NCI-H1694 (cell line): ENCODE measurements at places on chromosomes 4 and X.

DNA sequence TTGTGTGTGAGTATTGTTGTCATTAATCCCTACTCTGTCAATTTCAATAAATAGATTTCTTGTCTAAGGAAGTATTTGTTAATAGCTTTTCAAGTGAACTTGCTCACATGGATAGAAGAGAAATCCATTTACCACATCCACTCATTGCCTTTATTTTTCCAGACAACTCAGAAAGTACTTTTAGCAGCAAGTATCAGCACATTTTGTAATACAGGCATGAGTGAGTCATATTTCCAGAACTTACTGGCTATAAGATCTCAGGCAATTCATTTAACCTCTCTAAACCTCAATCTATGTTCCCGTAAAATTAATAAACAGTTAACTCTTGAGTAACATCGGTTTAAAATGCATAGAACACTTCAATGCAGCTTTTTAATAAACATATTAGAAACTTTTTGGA, 317.9 kb upstream of the PCDH7 start:
- DNase-seq: no peak

DNA sequence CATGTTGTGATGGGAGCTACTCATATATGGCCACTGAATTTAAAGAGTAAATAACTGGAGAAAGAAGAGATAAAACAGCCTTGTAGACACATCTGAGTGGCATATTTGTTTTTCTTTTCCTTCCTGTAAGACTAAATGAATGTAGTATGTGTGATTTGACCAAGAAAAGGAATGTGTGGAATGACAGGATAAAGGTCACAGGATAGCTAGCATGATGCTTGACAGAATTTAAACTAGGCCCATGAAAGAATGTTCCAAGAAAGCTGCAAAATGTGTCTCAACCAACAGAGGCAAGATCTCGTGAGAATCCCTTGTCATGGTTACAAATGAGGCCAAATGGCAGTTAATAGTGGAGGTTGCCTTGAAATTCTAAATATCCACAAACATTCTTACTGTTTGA, 137.0 kb downstream of the KCNIP4 start:
- DNase-seq: no peak

DNA sequence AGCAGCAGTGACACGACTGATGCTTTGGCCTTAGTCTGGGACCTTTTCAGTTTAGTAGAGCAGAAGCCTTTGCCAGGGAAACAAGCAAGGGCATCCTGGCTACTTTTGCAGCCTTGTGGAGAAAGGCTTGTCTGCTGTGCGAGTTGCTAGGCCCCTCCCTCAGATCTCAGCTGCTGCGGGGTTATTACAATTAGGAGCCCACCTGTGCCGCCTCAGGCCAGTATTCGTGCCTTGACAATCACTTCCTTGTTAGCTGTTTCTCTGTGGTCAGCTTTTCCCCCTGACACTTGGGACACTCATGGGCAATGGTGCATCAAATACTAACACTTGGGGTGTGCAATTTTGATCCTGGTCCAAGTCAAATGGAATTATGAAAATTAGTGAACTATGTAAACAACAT, 67.9 kb downstream of the SH2D1A start:
- DNase-seq: no peak

DNA sequence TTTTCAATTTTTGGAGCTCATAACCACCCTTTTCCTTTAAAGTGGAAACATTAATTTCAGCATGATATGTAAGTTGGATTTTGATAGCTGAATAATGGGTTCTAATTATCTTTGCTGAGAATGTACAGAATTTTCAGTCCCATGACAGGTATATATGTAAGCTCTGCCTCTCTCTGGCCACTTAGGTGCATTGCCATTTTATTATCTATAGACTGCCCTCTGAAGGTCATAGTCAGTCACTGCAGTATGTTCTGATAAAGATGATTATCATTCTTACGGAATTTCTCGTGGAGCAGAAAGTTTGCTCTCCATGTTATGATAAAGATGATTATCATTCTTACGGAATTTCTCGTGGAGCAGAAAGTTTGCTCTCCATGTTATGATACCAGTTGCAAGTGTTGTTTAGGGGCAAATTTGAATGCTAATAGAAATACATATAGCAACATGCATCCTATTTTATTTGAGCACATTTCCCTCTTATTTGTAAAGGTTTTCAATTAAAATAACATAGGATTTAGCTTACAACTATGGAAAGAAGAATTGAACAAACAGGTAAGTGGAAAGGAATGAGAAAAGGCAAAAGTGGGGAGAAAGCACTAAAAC, 10.4 kb downstream of the AFP start:
- peak; percentile 53 for DNase-seq

- no peak for DNase-seq
Measured at GRCh38 chrX:130109429-130110378, 593 bp downstream of the ELF4 start.

DNA sequence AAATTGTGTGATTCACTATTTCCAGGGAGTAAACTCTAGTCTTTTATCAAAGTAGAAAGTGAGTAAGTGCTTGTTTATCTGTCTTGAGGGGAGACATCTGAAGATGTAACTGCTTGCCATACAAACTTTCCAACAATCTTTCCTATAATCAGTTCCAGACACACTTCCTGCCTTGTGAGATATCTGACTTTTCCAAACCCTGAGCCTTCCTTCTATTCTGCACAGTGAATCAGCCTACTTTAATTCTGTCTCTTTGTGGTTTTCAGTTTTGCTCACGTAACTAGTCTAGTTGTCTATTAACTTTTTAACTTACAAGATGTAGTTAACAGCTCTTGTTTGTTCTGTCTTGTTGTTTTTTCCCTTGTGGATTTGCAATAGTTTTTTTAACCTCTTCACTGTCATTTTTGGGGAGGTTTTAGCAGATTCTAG, 947.8 kb downstream of the C4orf33 start:
- no peak for DNase-seq

GRCh38 chrX:29665532-29665931, 549.8 kb upstream of the MAGEB2 start:
- no peak for DNase-seq
